ENCODE measurements at places on chromosomes 1 and 21. TPM values are rescaled to one million over a fixed set of nuclear protein-coding genes. Genes with fewer than 3 reads are reported as not detected.

SLC6A17 gene
- total RNA-seq = 1.8 TPM

OLFML2B gene
- 20.3 TPM for total RNA-seq

UBAP2L gene
- 52.8 TPM for total RNA-seq

SEC16B gene
- total RNA-seq = 1.2 TPM

PFDN2 gene
- 82.0 TPM for total RNA-seq

PADI4 gene
- total RNA-seq = 6.7 TPM

USP48 gene
- 40.5 TPM for total RNA-seq

GBP7 gene
- total RNA-seq = not detected
